ENCODE measurements at places on chromosomes 11 and 22. TPM values are rescaled to one million over a fixed set of nuclear protein-coding genes. Genes with fewer than 3 reads are reported as not detected.
A peak's percentile ranks its signal among the peaks of the same experiment; 100 is the strongest.

DNA sequence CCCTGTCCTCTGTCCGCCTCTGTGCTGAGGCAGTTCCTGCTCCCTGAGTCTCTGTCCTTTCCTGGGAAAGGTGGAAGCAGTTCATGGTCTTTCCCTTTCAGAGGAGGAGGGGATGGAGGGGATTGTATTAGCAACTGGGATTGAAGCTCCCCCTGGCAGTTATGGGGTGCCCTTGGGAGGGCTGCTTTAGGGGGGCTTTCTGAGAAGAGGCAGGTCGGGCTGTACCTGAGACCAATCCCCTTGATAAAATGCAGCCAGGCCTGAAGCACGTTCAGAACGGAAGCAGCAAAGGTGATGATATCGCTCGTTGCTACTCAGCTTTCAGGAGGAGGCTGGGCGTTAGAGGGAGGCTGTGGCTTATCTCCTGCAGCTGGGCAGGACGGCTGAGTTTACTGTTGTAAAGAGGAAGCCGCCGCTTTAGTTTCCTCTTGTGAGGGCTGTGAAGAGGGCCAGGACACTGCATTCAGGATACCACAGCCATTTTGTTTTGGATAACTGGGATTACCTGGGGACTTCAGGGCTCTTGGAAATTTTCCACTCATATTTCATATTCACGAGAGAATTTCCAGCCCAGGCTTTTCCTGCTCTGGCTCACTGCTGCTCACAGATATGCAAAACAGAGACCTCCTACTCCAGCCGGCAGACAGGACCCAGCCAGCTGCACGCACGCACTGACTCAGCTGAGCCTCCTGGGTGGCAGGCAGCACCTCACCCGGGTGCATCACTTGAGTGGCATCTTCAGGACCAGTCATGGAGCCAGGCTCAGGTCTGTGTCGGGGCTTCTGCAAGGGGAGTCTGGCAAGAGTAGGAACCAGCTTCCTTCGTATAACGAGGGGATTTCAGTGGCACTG lies 798 bp downstream of the AMPD3 start:
- DNase-seq, result peak; percentile 46

- DNase-seq, result no peak
These were observed 50.2 kb downstream of the SMIM38 start for GRCh38 chr11:69205743-69206612.

DNA sequence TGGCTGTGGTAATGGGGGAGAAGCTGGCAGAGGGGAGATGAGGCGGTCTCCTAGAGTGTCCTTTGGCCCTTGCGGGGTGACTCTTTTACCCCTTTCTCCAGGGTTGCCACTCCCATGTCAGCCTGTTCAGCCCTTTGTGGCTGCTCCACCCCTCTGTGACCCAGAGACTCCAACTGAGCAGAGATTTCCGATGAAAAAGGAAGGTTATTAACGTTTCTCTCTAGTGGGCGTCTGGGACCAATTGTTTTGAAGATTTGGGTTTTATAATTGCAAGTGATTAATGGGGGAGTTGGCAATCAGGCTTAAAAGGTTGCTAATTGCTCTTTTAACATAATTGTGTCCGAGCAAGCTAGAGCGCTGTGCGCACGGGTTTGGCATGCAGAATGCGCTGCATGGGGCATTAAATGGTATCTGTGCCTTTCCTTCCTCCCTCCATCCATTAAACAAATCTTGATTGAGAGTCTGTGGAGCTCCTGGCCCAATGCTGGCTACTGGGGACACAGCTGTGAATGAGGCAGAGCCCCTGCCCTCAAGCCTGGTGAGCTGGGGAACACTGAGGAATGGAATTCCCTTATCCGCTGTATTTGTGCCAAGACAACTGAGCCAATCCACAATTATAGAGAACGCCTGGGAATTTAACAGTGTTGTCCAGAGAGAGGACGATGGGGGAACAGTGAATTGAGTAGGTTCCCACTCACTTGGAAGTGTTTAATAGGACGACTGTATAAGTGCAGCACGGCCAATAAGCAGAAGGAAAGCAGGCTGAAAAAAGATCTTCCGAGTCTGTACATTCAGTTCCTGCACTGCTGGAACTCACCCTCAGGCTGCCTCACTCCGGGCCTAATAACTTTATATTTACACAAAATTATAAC lies 295.9 kb downstream of the MIAT start:
- DNase-seq, result no peak

DNA sequence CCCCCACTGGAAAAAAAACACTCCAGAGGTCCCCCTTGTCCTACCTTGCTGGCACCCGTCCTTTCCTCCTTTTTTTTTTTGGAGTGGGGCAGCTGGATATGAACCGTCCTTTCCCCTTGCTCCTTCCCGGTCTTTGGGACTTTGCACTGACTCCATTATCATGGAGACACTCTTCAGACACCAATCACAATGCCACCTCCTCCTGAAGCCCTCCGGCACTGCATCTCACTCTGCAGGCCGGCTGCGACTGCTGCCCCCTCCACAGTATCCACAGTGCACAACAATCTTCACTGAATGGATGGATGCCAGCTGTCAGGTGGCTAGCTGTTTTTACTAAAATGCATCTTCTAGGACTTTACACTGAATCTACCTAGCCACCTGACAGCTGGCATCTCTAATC lies 12.7 kb upstream of the RGL4 start:
- DNase-seq, result no peak

GRCh38 chr22:19663286-19663815 lies 51.0 kb upstream of the SEPTIN5 start:
- peak; percentile 25 for DNase-seq

- no peak for DNase-seq
These were observed 57.2 kb downstream of the GRAMD1B start for GRCh38 chr11:123487157-123487744.

- DNase-seq, result no peak
These were observed 5.8 kb downstream of the PLEKHB1 start for GRCh38 chr11:73652046-73652730.

DNA sequence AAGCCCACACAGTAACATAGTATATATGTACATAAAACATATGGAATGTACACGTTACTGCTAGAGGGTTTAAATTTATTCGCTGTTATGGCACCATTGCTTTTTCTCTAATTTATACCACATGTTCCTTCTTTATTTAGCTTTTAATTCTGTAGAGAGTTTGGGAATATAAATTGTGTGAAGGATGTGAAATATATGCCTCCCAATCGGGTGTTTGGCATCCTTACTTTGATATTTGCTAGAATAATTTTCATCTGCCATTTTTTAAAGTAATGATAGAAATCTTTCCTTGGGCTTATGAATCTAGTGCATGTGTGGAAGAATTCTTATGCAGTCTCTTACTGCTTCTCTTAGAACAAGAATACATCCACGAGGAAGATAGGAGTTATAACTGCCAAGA lies 509.8 kb upstream of the RAG2 start:
- no peak for DNase-seq

Gene TENM4
- 27.8 TPM for total RNA-seq

Gene ANKRD49
- 34.5 TPM for total RNA-seq

Gene C11orf87
- 0.69 TPM for total RNA-seq

Gene PRODH
- 1.1 TPM for total RNA-seq
